ENCODE measurements at places on chromosomes 5 and 9.
A peak's percentile ranks its signal among the peaks of the same experiment; 100 is the strongest.

DNA sequence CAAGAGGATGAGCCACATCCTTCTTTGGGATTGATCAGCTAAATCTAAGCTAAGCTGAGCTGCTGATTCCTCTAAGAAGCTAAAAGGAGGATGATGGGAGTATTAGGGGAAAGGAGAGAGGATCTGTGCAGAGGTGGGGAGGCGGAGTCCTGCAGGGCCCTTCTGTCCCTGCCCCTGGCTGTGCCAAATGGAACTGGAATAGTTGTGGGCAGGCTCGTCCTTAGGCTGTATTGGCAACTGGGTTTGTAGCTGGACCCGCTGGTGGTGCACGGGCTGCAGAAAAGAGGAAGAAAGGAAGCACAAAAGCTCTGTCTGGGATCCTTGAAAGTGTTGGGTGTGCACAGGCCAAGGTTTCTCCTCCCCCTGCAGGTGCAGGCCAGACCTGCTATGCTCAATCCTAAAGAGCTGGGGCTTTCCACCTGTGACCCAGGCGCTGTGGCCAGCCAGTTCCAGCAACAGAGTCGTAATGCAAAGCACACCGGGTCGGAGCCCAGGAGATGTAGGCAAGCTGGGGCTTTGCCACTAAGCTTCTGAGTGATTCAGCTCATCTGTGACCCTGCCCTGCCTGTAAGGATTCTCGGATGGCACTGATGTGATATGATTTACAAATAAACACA, 9.8 kb downstream of the CLTB start:
- DNase-seq: peak; percentile 19

DNA sequence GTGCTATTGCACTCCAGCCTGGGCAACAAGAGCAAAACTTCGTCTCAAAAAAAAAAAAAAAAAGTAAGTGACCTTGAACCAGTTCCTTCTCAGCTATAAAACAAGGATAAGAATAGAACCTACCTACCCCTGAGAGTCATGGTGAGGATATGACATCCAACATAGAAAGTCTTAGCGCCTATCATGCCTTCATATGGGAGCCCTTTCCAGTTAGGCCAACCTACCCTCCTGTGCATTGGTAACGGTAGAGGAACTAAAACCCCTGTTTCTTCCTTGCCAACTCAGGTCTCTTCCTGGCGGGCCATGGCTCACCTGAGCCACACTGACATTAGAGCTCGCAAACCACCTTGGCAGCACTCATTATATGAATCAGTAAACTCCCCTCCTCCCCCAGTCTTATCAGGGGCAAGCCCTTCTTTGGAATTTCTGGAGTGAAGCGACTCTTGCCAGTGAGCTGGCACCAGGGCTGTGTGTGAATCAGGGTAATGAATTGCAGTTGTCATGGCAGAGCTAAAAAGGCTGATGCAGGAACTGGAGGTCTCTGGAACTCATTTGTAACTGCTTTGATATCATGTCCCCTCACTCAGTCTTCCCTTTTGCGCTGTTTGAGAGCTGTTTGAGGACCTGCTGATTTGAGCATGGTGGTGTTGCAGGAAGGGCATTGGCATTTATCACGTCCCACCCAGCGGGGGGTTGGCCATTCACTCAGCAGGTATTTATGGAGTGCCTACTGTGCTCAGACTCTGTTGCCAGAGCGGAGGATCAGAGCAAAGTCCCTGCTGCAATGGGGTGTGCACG, 10.3 kb downstream of the WWC1 start:
- DNase-seq: no peak

DNA sequence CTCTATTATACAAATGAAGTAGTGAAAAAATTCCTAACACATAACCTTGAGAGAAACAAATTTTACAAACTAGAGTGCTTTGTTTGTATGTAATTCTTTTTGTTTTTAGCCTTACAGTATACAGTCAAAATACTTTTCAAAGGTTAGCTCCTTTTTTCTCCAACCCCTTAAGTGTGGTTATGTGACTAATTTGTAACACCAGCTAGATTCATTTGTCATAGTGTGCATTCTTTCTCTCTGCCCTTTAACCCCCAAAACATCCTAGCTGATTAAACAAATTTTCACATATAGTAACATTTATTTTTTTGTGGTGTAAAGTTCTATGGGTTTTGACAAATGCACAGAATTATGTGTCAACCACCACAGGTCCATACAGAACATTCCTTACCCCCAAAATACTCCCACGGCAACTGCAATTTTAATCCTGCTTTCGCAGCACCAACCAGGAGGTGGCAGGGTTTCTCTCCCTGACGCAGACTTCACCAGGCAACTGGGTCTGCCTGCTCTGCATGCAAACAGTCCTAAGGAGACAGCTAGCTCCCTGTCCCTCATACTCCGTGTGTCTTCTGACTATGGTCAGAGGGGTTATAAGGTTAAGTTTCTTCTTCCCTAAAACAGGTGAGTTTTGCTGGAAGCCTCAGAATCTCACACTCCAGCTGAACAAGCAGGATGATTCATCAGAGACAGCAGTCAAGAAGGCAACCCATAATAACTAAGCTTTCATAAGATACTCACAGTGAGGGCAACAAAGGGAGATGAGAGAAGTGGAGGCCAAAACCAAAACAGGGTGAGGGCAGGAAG, 44.5 kb upstream of the NR5A1 start:
- DNase-seq: no peak

DNA sequence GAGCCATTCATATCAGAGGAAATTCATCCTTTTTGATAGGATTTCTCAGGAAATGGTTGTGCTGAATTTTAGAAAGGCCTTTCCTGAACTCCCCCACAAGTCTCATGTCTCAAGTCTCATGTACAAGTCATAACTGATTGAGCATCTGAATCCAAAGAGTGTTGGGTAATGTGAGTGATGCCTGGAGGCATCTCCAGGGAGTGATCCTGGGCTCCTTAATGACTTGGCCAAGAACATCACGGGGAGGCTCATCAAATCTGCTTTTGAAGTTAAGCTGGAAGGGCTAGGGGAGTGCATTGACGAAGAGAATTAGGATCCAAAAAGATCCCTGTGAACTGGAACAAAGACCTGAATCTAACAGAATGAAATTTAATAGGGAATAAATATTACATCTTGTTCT, 79.2 kb downstream of the MAST4 start:
- no peak for DNase-seq

DNA sequence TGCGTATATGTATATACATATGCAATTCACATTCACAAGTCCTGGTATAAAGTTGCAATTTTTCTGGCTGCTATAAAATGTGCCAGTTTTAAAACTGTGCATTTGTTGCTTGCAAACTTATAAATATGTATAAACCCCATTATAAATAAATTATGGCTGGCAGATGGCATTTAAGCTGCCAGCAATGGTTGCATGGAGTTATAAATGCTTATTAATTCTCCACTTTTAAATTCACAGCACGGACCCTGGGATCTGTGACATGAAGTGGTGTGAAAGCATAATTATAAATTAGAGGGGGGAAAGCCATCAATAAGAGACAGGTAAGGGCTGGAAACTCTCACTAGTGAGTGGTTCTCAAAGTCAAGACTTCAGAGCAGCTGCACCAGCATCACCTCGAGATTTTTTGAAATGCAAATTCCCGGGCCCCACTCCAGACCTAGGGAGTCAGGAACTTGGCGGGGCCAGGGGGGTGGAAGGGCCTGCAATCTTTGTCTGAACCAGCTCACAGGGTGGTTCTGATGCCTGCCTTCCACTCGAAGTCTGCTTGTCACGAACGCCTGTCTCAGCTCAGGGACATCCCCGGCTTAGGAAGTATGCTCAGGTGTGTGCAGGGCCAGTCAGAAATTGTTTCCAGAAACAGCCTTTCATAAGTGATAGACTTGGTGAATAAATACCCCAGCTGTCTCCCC, 16.9 kb downstream of the S1PR3 start:
- DNase-seq: peak; percentile 48

DNA sequence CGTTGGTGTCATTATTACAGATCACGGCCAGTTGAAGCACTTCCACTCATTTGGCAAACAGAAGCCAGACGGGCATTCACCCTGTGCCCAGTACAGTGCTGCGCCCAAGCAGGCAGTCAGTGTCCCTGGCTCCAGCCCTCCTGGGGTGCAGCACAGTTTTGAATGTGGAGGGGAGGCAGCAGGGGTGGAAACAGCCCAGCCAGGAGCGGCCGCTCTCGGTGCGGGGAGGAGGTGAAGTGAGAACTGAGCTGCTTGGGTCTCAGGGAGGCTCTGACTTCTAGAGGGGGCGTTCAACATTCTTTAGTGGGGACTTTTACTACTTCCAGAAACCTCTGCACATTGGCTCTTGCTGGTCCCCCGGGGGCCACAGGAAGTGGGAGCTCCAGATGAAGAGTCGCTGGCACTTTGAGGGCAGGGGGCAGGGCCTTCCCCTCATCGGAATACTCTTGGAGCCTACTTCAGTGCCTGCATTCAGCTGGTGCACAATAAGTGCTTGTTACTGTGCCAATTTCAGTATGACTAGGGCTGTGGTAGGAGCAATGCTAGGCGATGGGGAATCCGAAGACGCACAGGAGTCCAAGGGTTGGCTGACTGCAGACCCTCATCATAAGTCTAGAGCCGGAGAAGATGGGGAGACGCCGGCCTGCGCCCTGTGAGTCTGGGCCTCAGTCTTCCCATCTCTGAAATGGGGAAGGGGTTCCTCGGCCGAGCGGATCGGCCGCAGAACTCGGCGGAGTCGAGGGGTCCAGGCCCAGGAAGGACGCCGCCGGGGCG, 492 bp upstream of the NEK6 start:
- no peak for DNase-seq

DNA sequence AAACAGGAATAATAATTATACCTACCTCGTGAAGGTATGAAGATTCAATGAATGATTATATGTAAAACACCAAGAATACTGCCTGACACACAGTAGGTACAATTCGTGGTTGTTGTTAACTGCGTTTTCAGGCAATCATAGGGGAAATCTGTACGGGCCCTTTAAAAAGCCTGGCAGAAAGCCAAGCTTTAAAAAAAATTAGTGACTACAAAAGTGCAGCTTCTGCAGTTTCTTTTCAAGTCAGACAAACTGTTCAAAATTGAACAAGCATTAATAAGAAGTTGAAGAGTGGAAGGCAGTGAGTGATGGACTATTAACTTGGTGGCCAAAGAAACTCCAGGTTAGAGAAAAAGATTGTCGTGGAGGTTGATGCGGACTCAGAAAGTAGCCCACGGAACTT, 85.9 kb upstream of the TRIO start:
- DNase-seq: no peak

DNA sequence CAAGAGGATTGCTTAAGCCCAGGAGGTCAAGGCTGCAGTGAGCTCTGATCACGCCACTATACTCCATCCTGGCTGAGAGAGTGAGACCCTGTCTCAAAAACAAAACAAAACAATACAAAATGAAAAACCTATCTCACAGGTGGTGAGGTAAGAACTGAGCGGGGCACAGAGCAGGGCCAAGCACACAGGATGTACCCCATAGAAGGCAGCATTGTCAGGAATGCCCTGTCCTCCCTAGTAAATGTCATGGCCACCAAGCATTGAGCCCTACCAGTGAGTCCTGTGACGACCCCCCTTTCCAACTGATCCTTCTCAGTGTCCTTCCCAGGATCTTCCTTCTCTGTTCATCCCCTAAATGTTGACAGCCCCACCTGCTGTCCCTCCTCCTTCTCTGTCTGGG, 44.6 kb upstream of the ALDH1B1 start:
- no peak for DNase-seq

- no peak for DNase-seq
Observed at GRCh38 chr9:134922932-134923240, 5.2 kb upstream of the FCN1 start.

DNA sequence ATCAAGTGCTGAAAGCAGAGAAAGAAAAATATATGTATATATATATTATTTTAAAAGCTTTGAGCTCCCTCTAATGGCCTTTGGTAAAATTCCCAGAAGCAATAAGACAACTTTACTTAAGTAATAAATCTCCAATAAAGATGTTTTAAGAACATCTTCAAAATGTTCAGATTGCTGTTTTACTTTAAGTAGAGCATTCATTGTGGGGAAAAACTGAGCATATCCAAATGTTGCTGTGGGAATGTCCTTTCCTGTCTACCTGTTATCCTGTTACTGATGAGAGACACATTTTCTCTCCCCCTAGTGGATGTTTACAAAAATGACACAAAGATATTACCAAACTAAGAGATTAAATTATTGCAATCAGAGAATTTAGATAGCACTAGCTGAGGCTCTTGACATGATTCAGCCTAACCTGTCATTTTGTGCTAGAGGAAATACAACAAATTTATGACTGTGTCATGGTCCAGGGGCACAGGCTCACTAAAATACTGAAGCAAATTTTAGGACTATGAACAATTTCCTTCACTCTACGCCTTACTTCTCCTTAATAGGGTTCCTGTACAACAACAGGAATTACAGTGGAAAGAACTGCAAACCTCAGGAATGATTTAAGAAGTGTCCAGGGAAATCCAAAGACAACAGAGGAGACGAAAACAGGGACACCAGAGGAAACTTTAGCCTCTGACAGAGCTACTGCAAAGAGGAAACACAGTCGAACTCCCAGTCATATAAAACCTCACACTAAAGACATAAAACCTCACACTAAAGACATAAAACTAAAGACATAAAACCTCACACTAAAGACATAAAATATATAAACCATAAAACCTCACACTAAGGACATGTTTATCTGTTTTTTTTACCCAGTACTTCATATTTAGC, 24.3 kb upstream of the PRRC1 start:
- DNase-seq: no peak

GRCh38 chr5:7877851-7878250, 8.9 kb downstream of the MTRR start:
- DNase-seq: no peak

- DNase-seq: no peak
Observed at GRCh38 chr5:431001-431710, 11.8 kb upstream of the EXOC3 start.

- DNase-seq: no peak
Observed at GRCh38 chr9:134271338-134272301, 54.6 kb upstream of the RXRA start.

DNA sequence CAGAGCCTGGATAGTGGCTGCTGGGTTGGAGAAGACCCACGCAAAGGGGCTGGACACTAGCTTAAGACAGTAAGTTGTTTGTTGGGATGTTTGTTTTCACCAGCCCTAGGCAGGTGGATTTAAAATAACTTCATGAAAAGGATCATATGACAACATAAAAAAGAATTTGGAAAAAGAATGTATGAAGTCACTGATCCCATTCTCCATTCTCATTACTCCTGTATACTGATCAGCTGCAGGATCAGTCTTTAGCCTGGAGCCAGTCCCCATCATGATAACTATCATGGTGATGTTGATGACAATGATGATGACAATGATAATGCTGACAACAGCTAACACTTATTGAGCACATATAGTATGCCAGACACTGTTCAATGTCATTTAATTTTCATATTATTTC, 92.1 kb upstream of the IFNE start:
- no peak for DNase-seq

DNA sequence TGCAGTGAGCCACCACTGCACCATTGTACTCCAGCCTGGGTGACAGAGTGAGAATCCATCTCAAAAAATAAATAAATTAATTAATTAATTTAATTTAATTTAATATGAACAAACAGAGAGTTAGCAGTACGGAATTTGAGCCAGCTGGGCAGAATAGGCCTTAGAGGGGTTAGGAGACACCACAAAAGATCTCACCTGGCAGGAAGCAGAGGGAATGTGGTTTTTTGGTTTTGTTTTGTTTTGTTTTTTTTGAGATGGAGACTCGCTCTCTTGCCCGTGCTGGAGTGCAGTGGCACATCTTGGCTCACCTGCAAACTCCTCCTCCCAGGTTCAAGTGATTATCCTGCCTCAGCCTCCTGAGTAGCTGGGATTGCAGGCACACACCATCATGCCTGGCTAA, 31.8 kb upstream of the PWWP2A start:
- DNase-seq: no peak

Data from tibial artery (tissue), 4 donors.